ENCODE measurements at places on chromosomes 16 and 17. TPM values are rescaled to one million over a fixed set of nuclear protein-coding genes. Genes with fewer than 3 reads are reported as not detected.

Gene KRT32
- not detected for total RNA-seq

Gene SLC13A5
- total RNA-seq, result not detected

Gene ENPP7
- total RNA-seq, result not detected

Gene TM4SF5
- not detected for total RNA-seq

Gene KCNJ12
- 0.61 TPM for total RNA-seq

Gene CLDN9
- total RNA-seq, result not detected

Gene ARSG
- total RNA-seq, result 7.4 TPM

Gene OR3A3
- not detected for total RNA-seq

Gene CDRT4
- 1.5 TPM for total RNA-seq

Gene ZC3H7A
- total RNA-seq, result 29.0 TPM

Gene HOXB5
- 0.73 TPM for total RNA-seq

Gene TEDC2
- 1.1 TPM for total RNA-seq

Gene HSD17B1
- 0.81 TPM for total RNA-seq

Gene CRISPLD2
- total RNA-seq, result 200 TPM

Gene NLRP1
- 36.8 TPM for total RNA-seq

Gene ARL4D
- total RNA-seq, result 45.1 TPM

Gene HAS3
- 0.49 TPM for total RNA-seq

Gene BICDL2
- total RNA-seq, result not detected

Gene HSPB9
- total RNA-seq, result not detected

Gene SPOP
- 60.1 TPM for total RNA-seq

Gene MYL11
- not detected for total RNA-seq

Gene NTN1
- total RNA-seq, result 23.5 TPM

Gene AGRP
- total RNA-seq, result not detected

Gene TBC1D28
- not detected for total RNA-seq

Gene ORMDL3
- 44.0 TPM for total RNA-seq

Gene EVI2A
- total RNA-seq, result 6.7 TPM

Gene CDYL2
- total RNA-seq, result 13.0 TPM

Gene CES5A
- not detected for total RNA-seq
